ENCODE measurements at places on chromosomes 11 and 22.

GRCh38 chr11:108933630-108934029 is 268.8 kb downstream of the DDX10 start:
- no peak overlapping the region for H3K4me3 ChIP-seq
- H3K36me3 ChIP-seq: peaks cover 5% of the 10 kb centered on the region
- H3K27ac ChIP-seq: no peak overlapping the region
- no peaks in the 10 kb centered on the region for H3K27me3 ChIP-seq

- H3K4me3 ChIP-seq: peak within 1 kb of the TSS; percentile 56
- H3K27me3 ChIP-seq: peaks cover 43% of the 10 kb centered on the region
- no peak within 1 kb of the TSS for H3K27ac ChIP-seq
- no peaks in the 10 kb centered on the region for H3K36me3 ChIP-seq
- no peak for DNase-seq
Measured at GRCh38 chr22:18110194-18110953, at the start of gene TUBA8. Gene TUBA8, plus strand, starts transcription at chr22:18110809. Its CDS starts 57 bp downstream, at chr22:18110866.

DNA sequence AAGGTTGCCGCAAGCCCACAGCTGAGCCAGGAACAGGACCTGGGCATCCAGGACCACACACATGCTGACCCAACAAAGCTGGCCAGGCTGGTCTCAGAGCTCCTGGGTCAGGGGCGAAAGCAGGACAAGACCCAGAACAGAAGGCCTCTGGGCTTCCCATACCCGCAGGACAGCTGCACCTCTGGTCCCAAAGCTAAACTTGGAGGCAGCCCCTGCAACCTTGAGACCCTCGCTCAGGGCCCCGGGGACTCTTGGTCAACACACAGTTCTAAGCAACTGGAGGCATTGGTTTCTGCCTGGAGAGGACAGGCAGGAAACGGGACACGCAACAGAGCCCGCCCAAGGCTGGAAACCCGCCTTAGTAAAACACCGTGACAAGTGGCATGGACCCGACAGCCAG is 11.4 kb downstream of the WNT7B start:
- DNase-seq: no peak
- no peaks in the 10 kb centered on the region for H3K36me3 ChIP-seq
- H3K27ac ChIP-seq: no peak overlapping the region
- H3K27me3 ChIP-seq: peaks cover 37% of the 10 kb centered on the region
- peaks cover 3% of the 10 kb centered on the region for H3K4me1 ChIP-seq

DNA sequence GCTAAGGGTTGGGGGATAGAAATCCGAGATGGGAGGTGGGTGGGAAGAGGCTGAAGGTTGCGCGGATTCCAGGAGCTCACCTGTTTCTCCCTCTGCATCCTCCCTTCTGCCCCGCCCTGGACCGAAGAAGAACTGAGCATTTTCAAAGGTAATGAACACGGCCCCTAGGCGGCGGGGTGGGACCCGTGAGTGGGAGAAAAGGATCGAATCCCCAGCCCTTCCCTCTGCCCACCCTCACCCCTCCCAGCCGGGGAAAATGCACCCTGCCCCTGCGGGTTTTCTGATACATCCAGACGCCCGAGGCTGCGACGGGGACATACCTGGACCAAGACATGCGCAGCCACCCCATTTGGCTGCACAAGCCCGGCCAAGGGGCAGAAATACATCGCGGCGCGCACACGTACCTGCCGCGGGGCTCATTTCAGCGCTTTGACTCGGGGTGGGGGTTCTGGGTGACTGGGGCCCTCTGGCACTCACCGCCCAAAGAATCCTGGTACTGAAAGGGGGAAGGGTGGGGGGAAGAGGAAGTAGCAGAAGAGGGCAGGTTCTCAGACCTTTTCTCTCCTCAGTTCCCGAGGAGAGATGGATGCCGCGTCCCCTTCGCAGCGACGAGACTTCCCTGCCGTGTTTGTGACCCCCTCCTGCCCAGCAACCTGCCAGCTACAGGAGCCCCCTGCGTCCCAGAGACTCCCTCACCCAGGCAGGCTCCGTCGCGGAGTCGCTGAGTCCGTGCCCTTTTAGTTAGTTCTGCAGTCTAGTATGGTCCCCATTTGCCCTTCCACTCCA is 6.0 kb downstream of the VSIG2 start:
- peak overlapping the region; percentile 89 for H3K27ac ChIP-seq
- H3K4me3 ChIP-seq: peak overlapping the region; percentile 93
- peaks cover 4% of the 10 kb centered on the region for H3K4me1 ChIP-seq
- no peak for DNase-seq

DNA sequence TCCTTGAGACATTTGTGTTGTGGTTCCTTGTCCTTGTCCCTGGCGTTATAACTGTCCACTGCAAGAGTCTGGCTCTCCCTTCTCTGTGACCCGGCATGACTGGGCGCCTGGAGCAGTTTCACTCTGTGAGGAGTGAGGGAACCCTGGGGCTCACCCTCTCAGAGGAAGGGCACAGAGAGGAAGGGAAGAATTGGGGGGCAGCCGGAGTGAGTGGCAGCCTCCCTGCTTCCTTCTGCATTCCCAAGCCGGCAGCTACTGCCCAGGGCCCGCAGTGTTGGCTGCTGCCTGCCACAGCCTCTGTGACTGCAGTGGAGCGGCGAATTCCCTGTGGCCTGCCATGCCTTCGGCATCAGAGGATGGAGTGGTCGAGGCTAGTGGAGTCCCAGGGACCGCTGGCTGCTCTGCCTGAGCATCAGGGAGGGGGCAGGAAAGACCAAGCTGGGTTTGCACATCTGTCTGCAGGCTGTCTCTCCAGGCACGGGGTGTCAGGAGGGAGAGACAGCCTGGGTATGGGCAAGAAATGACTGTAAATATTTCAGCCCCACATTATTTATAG is 23.0 kb downstream of the MYBPC3 start:
- no peak overlapping the region for H3K4me3 ChIP-seq
- no peak for DNase-seq
- H3K27ac ChIP-seq: peak overlapping the region; percentile 11

DNA sequence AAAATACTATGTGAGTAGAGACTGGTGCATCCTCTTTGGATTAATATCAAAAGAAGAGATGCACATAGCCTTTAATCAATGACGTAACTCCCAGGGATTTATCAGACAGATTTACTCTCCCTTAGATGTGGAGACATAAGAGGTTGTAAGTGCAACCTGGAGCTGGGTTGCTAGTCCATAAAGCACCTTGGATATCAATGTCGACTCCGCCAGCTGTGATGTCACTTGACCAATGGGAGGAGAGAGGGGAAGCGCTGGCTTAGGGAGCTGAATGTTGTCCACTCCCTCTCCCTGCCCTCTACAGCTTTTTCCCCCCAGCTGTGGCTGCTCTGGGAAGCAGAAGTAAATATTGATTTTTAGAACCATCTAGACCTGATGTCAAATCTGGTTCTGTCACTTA is 28.9 kb upstream of the TMEM86A start:
- H3K36me3 ChIP-seq: peaks cover 7% of the 10 kb centered on the region
- peak overlapping the region; percentile 60 for H3K4me3 ChIP-seq
- H3K27me3 ChIP-seq: no peaks in the 10 kb centered on the region

- H3K27me3 ChIP-seq: no peaks in the 10 kb centered on the region
- no peak overlapping the region for H3K27ac ChIP-seq
- no peaks in the 10 kb centered on the region for H3K36me3 ChIP-seq
- no peaks in the 10 kb centered on the region for H3K4me1 ChIP-seq
Measured at GRCh38 chr11:26439854-26440253, 107.9 kb downstream of the ANO3 start.

DNA sequence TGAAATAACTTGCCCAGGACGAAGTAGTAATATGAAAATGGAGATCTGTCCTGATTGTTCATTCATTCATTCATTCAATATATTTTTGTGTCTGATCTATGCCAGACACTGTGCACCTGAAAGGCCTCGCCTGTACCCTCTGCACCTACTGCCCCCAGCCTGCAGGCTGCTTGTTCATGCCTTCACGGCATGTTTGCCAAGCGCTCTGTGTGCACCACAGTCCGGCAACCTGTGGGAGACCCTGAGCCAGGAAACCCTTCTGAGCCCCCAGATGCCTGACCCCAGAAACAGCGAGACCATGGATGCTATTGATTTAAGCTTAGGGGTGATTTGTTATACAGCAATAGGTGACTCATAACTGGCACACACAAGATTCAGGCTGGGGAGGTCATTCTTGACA is 47.0 kb downstream of the RTL6 start:
- H3K36me3 ChIP-seq: peaks cover 8% of the 10 kb centered on the region
- DNase-seq: no peak
- peaks cover 16% of the 10 kb centered on the region for H3K4me1 ChIP-seq
- no peak overlapping the region for H3K4me3 ChIP-seq
- H3K27ac ChIP-seq: no peak overlapping the region

- no peak overlapping the region for H3K27ac ChIP-seq
- H3K36me3 ChIP-seq: no peaks in the 10 kb centered on the region
- H3K27me3 ChIP-seq: peaks cover 12% of the 10 kb centered on the region
- no peak for DNase-seq
Measured at GRCh38 chr11:2249189-2249916, 21.0 kb downstream of the ASCL2 start.

- H3K36me3 ChIP-seq: no peaks in the 10 kb centered on the region
- DNase-seq: no peak
- no peaks in the 10 kb centered on the region for H3K4me1 ChIP-seq
- no peaks in the 10 kb centered on the region for H3K27me3 ChIP-seq
- no peak overlapping the region for H3K27ac ChIP-seq
- H3K4me3 ChIP-seq: no peak overlapping the region
Measured at GRCh38 chr11:26849036-26849435, 127.2 kb upstream of the SLC5A12 start.

DNA sequence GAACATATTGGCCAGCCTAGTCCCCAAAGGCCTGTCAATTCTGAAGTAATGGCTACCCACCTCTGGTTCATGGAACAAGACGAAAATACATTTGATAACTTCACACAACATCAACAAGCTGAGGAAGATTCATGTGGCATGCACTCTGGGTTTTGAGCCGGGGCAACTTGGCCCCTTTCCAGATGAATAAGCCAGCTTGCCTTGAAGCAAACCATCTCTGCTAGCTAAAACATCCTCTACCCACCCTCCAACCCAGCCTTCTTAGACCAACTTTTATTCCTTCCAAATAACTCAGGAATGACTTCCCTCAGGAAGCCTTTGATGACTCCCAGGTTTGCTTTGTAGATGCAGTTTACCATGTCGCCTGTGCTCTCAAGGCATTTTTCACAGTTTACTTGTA is 94.4 kb downstream of the SLC1A2 start:
- no peak for DNase-seq
- no peak overlapping the region for H3K4me3 ChIP-seq
- peaks cover 4% of the 10 kb centered on the region for H3K4me1 ChIP-seq
- no peaks in the 10 kb centered on the region for H3K27me3 ChIP-seq
- H3K27ac ChIP-seq: no peak overlapping the region

GRCh38 chr11:120324932-120325810 is at the start of gene TLCD5:
Gene TLCD5, plus strand, starts transcription at chr11:120325299. Its CDS starts 2,143 bp downstream, at chr11:120327442.
- H3K4me3 ChIP-seq: peak within 1 kb of the TSS; percentile 70
- DNase-seq: no peak
- peaks cover 78% of the 10 kb centered on the region for H3K27me3 ChIP-seq
- no peaks in the 10 kb centered on the region for H3K36me3 ChIP-seq
- H3K4me1 ChIP-seq: peaks cover 14% of the 10 kb centered on the region
